NCI-H1436 (cell line): ENCODE measurements at places on chromosomes 5 and 9.

DNA sequence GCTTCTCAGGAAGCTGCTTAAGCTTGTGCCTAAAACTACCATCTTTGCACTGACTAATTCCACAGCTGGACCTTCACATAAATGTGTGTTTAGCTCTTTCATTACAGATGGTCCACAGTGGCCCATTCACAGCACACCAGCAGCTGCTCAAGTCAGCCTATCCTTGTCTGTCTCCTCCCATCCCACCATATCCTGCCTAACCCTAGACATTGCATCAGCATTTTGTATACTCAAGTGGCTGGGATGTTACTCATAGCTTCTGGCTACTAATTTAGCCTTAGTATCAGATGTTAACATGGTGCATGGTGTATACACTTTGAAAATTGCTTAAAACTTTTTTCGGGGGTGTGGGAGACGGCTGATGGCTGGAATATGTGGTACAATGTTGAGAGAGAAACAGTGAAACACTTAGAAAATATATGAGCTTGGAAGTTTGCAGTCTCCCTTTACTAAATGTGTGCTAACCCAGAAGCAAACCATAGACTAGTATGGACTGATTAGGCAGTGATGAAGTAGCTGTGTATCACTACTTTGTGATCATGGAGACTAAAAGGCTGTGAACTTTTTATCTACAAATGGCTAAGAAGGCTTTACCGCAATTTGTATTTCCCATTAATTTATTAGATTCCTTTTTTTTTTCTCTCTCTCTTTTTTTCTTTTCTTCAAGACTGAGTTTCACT, 83.1 kb downstream of the JMY start:
- no peak for DNase-seq

DNA sequence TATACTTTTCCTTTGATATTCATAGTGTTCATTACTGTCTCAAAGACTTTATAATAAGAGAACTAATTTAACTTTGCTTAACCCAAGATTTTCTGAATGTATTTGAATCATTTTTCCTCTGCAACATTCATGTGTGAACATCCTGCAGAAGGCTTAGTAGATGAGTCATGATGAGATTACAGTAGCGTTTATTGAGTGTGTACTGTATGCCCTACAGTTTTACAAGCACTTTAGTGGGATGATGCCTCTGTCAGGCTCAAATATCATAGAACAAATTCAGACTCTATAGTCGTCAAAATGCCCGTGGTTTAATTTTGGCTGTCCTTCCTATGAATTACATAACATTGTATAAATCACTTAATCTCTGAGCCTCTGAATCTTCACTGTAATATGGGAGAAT, 41.2 kb downstream of the FYB1 start:
- DNase-seq = no peak

- no peak for DNase-seq
Measured at GRCh38 chr5:78953092-78953800, 31.9 kb downstream of the ARSB start.

DNA sequence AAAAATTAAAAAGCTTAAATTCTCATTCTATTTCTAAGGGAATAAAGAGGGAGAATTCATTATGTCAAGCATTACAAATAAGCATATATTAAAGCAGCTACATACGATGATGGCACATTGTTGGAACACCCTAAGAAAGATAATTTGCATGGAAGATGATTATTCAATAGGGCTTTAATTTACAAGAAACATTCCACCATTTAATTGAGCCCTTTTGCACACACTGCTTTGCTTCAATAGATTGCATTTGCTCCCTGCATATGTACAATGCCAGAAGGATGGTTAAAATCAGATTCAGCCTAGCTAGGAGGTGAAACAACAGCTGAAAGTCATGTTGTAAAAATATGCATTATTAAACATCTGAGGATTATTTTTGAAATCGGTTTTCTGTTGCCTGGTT, 21.8 kb downstream of the KIAA1958 start:
- DNase-seq = no peak

GRCh38 chr9:130707225-130707976, 13.8 kb downstream of the EXOSC2 start:
- peak; percentile 73 for DNase-seq

DNA sequence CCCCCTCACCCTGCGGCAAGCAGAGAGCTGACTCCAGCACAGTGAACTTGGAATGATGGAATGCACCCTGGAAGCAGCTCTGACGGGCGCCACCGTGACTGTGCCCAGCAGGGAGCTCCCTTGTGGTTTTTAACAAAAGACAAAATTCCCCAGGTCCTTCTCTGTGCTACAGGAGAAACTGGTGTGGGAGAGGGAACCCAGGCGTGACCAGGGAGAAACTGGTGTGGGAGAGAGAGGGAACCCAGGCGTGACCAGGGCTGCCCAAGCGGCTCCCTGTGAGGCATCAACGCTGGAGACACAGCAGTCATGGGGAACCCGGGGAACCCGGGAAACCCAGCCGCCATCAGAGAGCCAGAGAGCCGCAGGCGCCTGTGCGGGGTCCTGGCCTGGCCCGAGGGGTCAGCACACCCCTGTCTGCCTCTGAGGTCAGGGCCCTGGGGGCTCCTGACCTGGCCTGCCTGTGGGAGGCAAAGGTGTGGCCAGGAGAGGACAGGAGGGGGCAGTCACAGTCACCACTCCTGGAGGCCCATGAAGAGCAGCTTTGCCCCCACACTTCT, 3.1 kb upstream of the AHRR start:
- DNase-seq = no peak

DNA sequence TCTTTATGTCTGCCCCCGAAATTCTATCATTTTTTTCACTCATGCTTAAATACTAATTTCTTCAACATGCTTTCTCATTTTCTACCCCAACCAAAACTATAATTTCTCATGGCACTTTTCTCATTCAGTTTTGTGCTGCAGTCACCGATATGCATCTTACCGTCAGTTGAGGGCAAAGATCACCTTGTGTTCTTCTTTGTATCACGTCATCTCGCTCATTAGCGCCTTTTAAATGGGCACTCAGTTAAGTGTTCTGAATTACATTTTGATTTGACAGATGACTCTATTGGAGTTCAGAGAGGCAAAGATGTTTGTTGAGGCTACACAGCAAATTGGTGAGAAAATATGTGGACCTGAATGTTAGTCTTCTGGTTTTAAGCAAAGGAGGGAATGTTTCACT, 211.7 kb upstream of the GLRA1 start:
- DNase-seq = no peak

GRCh38 chr5:152736906-152737305, 331.8 kb upstream of the NMUR2 start:
- DNase-seq = no peak

DNA sequence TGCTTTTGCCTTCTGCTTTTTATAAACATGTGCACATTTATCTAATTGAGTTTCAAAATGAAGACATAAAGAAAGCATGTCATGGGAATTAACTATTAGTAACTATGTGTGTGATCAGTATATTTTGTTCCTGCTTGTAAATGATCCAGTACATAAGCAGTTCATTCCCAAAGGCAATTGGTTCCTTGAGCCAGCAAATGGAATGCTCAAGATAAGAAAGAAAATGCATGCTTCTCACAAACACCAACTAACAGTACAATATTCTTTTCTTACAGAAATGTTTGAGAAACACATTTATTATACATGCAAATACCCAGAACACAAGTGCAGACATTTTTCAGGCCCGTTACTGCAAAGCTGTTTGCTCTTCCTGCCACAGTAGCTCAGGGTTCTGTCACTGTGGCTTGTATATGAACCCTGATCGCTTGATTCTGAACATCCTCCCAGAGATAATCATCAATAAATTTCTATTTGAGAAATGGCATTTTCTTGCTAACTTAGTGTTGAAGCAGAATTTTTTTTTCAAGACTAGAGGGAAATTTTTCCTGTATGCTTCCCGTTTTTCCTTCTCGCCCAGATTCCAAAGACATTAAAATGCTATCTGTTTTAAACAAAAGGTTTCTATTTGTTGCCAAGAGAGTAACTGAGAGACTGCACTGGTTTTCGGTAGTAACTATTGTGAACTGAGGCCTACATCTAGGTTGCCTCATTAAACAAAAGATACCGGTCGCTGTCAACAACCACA, 1.9 kb downstream of the GNAQ start:
- no peak for DNase-seq

- DNase-seq = no peak
Measured at GRCh38 chr5:141929398-141930058, 5.9 kb downstream of the DELE1 start.

- no peak for DNase-seq
Measured at GRCh38 chr9:35956651-35957050, 1.3 kb downstream of the OR2S2 start.

GRCh38 chr5:147327421-147327820, 92.6 kb downstream of the STK32A start:
- DNase-seq = no peak

DNA sequence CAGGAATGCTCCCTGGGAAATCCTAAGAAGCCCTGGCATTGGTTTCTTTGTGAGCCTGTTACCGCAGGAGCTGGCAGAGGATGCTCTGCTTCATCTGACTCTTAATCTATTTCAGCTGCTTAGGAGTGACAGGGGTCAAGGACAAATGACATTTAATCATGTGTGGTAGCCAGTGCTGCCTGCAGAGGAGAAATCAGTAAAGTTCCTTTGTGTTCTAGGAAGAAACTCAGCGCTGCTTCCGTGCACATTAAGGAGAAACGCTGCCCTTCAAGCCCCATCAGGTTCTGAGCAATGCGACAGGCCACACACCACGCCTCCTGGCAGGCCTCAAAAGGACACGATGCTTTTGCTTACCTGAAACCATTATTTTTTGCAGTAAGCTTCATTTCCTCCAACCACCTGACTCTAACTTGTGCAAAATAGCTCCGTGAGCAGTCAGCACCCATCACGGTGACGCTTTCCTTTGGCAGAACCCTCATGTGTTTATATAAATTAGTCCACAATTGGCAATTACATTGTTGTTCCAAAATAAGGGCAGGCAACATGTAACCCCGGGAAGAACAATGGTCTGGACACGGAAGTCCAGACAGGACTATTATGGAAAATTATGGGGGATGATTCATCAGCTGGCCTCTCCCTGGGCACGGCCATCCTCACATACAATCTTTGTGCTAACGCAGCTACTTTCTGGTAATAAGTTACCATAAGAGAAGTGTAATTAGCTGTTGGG, 387.9 kb upstream of the DAP start:
- DNase-seq = no peak

- DNase-seq = no peak
Measured at GRCh38 chr5:169263591-169263990, 37.3 kb downstream of the SLIT3 start.

DNA sequence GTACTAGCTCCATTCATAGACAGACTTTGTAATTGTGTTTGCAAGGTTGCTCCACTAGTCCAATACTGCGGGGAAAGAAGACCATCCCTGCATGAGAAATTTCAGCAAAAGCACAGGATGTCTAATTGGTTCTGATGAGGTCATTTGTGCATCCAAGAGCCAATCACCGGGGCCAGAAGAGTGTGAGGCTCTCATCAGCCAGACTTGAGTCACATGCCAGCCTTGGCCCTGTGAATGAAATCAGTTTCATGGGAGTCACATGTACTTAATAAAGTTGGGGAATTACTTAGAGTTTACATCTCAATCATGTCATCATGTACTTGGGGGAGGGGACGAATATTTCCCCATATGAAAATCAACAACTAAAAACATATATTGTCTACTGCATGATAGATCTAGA, 1236.0 kb downstream of the MAT2B start:
- DNase-seq = no peak

- no peak for DNase-seq
Measured at GRCh38 chr5:172482156-172483020, 28.1 kb upstream of the SH3PXD2B start.

DNA sequence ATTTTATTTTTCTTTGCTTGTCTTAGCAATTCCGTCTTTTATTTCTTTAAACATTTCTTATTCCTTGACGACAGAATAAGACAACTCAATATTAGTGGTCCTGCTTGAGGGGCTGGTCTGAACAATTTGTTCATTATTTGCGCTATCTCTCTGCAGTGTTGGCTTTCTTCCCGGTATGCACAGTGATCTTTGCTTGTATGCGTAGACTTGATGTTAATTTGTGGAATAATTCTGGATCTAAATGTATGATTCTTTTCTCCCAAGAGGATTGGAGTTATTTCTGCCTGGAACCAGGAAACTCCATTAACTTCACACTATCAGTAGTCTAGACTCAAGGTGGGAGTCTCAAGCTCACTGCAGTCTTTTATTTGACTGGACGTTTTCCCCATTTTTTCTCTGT, 80.4 kb downstream of the KDM4C start:
- DNase-seq = no peak

DNA sequence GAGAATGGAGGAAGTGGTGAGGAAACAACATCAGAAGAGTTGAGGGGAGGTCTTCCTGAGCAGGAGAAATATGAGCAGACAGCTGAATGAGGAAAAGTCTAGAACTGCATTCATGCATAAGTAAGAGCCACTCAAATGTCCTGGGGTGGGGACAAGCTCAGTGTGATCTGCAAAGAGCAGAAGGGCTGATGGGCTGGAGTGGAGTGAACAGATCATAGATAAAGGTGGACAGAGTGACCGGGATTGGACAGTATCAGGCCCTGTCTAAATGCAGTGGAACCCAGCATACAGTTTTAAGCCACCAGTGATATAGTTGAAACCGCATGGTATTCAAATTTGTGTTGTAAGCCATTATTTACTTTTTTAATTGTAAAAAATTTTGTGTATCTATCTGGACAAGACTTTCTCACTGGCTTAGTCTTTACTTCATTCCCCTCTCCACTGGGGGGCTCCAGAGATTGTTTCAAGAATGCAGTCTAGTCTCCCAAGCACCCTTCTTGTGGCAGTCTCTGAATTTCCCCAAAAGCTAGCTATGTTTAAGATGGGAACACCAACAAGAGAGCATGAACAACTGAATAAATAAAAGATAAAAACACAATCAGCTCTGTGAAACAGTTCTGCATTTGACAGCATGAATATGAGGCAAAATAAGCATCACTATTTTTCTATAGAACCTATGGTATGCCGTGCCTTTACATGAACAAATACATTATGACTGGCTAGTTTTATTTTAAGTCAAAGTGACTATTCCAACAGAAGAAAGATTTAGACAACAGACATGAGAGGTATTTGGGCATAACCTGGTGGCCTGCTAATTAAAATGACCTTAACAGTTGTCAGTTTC, 10.7 kb upstream of the STK32A start:
- DNase-seq = peak; percentile 50

- DNase-seq = no peak
Measured at GRCh38 chr5:16981700-16982099, 45.6 kb upstream of the MYO10 start.

DNA sequence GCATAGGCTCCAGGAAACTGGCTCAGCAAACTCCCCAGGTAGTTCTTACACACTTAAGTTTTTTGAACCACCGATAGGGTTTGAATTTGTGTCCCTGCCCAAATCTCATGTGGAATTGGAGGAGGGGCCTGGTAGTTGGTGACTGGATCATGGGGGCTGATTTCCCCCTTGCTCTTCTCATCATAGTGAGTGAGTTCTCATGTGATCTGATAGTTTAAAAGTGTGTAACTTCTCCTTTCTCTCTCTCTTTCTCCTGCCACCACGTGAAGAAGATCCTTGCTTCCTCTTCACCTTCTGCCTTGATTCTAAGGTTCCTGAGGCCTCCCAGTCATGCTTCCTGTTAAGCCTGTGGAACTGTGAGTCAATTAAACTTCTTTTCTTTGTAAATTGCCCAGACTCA, 22.4 kb upstream of the HACD4 start:
- DNase-seq = no peak

GRCh38 chr9:116944714-116945534, 257.8 kb downstream of the TRIM32 start:
- no peak for DNase-seq
